ENCODE measurements at places on chromosomes 16 and 17. TPM values are rescaled to one million over a fixed set of nuclear protein-coding genes. Genes with fewer than 3 reads are reported as not detected.

DNA sequence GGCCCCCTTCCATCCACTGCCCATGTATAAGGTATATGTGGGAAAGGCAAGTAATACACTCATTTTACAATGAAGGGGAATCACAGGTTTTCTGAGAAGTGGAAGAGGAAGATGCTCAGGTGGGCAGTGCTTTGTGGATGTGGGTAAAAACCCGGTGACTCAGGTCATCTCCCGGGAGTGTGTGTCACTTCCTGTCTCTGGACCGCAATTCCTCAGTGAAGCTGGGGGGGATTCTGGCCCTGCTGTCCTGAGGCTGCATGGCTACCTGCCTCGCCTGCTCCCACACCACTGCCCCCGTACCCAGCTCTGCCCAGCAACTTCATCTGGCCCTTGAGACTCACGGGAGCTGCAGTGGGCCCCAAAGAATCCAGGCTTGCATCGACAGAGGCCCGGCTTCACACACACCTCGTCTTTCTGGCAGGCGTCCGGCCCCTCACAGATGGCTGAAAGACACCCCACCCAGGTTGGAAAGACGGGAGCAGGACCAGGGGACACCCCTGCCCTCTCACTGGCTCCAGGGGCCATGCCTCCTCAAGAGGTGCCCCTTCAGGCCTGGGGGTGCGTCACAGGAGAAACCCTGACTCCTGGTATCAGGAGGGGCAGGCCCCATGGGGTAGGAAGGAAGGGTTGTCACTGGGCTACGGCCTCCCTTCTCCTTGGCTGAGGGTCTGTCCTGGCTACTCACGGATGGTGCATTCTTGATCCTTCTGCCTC lies 882 bp downstream of the SCARF1 start:
- DNase-seq = no peak

DNA sequence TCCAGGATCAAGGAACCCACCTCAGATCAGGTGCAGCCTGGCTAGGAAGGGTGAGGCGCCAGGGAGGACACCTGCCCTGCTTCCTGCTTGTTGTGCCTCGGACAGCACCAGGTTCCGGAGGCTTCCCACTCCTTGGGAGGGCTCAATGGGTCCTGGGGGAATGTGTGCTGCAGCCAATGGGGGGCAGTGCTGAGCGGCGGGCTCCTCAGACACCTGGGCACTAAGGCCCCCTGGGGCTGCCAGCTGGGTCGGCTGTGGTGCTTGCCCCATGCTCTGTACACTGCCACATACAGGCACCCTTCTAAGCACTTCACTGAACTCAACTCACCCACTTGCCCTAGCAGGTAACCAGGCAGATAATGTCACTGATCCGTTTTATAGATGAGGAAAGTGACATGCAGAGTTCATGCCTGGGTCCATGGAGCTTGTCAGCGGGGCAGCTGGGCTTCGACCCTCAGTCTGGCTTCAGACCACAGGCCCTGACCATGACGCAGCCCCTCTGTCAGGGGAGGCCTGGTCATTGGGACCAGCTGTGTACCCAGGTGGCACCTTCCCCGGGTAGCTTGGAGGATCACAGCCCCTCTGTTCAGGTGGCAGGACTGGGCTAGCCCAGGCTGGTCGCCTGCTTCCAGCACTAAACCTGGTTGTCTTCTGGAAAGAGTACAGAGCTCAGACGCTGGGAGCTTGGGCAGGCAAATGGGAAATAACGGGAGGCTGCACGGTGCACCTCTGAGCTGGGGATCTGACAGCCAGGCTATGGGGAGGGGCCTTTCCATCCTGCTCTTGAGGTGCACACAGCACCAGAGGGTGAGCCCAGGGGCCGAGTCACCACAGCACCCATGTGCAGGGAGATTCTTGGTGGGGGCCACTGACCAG lies 8.2 kb downstream of the FN3K start:
- no peak for DNase-seq

GRCh38 chr16:14003074-14003570 lies 68.0 kb upstream of the MRTFB start:
- peak; percentile 40 for DNase-seq

- DNase-seq = no peak
Observed at GRCh38 chr16:89295071-89295900, 77.8 kb downstream of the ZNF778 start.

ZMYND15 gene
- 0.89 TPM for total RNA-seq

DPEP2 gene
- 1.8 TPM for total RNA-seq

CCL8 gene
- total RNA-seq = 3.1 TPM

CCL4 gene
- total RNA-seq = 7.1 TPM

TBC1D16 gene
- total RNA-seq = 18.3 TPM

GRCh38 chr17:15392326-15392741 lies 50.9 kb upstream of the TEKT3 start:
- DNase-seq = no peak

DNA sequence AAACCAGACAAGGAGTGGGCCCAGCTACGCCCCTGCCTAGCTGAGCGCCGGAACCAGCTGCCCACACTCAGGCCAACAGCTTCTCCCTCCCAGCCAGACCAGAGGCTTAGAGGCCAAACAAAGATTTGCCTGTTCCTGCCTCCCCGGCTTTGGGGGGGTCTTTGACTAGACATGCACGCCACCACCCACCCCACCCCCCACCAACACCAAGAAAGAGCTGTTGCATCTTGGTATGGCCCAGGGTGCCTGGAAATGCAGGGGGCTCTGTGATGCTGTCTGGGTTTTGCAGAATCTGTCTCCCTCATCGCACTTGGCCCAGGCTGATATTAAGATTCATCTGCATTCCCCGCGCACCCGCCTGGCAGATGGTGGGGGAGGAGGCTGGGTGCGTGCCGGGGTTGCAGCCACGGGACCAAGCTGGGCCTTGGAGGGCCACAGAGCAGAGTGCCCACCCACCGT lies 1.3 kb upstream of the NXPH3 start:
- no peak for DNase-seq

- no peak for DNase-seq
Observed at GRCh38 chr17:31294231-31294630, 2.8 kb downstream of the OMG start.

BAIAP3 gene
- 1.2 TPM for total RNA-seq

- DNase-seq = no peak
Observed at GRCh38 chr17:17120294-17120693, 78.0 kb downstream of the MPRIP start.

Measured in skin of body (tissue), 3 donors.